Endothelial cell (in vitro differentiated cells): ENCODE measurements at places on chromosomes 2 and 18. TPM values are rescaled to one million over a fixed set of nuclear protein-coding genes. Genes with fewer than 3 reads are reported as not detected.

GRCh38 chr18:23126376-23127056, 8.8 kb upstream of the CABLES1 start:
- H3K36me3 ChIP-seq = no peaks in the 10 kb centered on the region
- H3K27me3 ChIP-seq = no peaks in the 10 kb centered on the region
- peaks cover 9% of the 10 kb centered on the region for H3K4me1 ChIP-seq
- no peak for DNase-seq

DNA sequence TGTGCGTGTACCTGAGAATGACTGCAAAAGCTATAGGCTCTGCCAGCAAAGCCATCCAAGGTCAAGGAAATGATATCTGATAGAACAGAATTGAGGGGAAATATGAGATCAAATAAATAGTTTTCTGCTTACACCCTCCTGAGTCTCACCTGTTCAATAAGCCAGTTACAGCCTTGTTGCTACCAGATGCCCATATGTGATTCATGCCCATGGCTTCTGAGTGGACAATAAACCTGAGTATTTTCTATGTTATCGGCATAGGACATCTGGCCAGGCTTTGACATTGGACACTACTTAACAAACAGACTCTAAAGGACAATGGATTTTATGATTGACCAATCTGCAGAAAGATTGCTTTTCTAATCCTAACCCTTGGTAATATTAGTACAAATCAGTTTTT, 297.9 kb downstream of the LRATD1 start:
- no peak overlapping the region for H3K4me3 ChIP-seq
- no peaks in the 10 kb centered on the region for H3K27me3 ChIP-seq
- H3K4me1 ChIP-seq = peaks cover 7% of the 10 kb centered on the region
- H3K27ac ChIP-seq = no peak overlapping the region
- DNase-seq = no peak

GRCh38 chr2:20515290-20516220, 68.7 kb downstream of the RHOB start:
- peaks cover 13% of the 10 kb centered on the region for H3K4me1 ChIP-seq
- peaks cover 3% of the 10 kb centered on the region for H3K36me3 ChIP-seq
- H3K4me3 ChIP-seq = no peak overlapping the region

DNA sequence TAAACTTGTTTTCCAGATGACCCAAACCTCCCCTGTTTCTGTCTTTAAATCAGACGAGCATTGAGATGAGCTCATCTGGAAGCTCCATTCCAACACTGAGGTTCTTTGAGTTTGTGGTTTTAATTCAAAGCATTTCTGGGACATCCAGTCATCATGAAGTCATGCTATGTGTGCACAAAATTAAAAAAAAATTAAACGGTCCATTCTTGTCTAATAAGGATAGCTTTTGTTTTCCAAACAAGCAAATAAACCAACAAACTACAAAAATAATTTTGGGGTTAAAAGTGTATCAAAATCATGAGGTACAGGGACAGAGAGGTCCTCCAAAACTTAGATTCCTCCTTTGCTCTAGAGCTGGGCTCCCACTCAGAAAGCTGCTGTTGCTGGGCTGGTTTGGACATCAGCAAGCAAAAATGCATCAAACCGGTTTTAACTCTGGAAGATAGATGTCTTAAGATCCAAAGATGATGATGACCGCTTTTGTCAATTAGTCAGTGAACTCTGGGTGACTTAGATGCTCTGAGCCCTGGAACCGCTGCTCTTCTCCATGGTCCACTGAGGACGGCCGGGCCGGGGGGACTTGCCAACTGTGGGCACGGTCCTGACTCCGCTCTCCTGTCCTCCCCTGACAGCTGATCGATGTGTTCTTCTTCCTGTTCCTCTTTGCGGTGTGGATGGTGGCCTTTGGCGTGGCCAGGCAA, 65.4 kb downstream of the TRPM8 start:
- peaks cover 3% of the 10 kb centered on the region for H3K27me3 ChIP-seq
- no peaks in the 10 kb centered on the region for H3K36me3 ChIP-seq
- no peak for DNase-seq
- H3K27ac ChIP-seq = no peak overlapping the region
- no peaks in the 10 kb centered on the region for H3K4me1 ChIP-seq

- no peaks in the 10 kb centered on the region for H3K4me1 ChIP-seq
- H3K27me3 ChIP-seq = no peaks in the 10 kb centered on the region
- no peak for DNase-seq
- no peaks in the 10 kb centered on the region for H3K36me3 ChIP-seq
These were observed 119.3 kb upstream of the RBBP8 start for GRCh38 chr18:22813648-22814328.

GRCh38 chr2:12702168-12703121, 14.3 kb upstream of the TRIB2 start:
- DNase-seq = no peak
- H3K4me1 ChIP-seq = peaks cover 7% of the 10 kb centered on the region
- H3K4me3 ChIP-seq = no peak overlapping the region
- no peaks in the 10 kb centered on the region for H3K36me3 ChIP-seq

GRCh38 chr2:218975060-218975777, 9.8 kb downstream of the FEV start:
- H3K36me3 ChIP-seq = no peaks in the 10 kb centered on the region
- no peak overlapping the region for H3K4me3 ChIP-seq
- H3K27ac ChIP-seq = no peak overlapping the region
- no peaks in the 10 kb centered on the region for H3K4me1 ChIP-seq
- H3K27me3 ChIP-seq = peaks cover 33% of the 10 kb centered on the region
- no peak for DNase-seq

- peaks cover 7% of the 10 kb centered on the region for H3K4me1 ChIP-seq
- H3K27ac ChIP-seq = no peak overlapping the region
- peaks cover 10% of the 10 kb centered on the region for H3K36me3 ChIP-seq
- H3K4me3 ChIP-seq = no peak overlapping the region
- no peaks in the 10 kb centered on the region for H3K27me3 ChIP-seq
These were observed 147.7 kb downstream of the AGPS start for GRCh38 chr2:177540283-177540682.

GRCh38 chr2:233075141-233075965, 15.2 kb downstream of the INPP5D start:
- H3K27ac ChIP-seq = no peak overlapping the region
- peaks cover 7% of the 10 kb centered on the region for H3K27me3 ChIP-seq
- peaks cover 24% of the 10 kb centered on the region for H3K4me1 ChIP-seq

GRCh38 chr2:169036736-169037440, 5.8 kb upstream of the ABCB11 start:
- H3K4me1 ChIP-seq = peaks cover 6% of the 10 kb centered on the region
- peaks cover 1% of the 10 kb centered on the region for H3K36me3 ChIP-seq
- no peaks in the 10 kb centered on the region for H3K27me3 ChIP-seq
- H3K4me3 ChIP-seq = no peak overlapping the region
- DNase-seq = no peak
- no peak overlapping the region for H3K27ac ChIP-seq

DNA sequence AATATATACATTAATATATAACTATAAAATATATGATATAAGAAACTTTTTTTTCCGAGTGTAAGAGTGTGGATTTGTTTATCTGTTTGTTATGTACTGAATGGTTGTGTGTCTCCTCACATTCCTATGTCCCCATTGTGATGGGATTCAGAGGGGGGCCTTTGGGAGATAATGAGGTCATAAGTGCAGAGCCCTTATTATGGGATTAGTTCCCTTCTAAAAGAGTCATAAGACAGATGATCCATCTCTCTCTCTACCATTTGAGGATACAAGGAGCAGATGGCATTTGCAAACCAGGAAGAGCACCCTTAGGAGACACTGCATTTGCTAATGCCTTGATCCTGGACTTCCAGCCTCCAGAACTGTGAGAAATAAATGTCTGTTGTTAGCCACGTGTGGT, 30.3 kb upstream of the SAP130 start:
- H3K4me1 ChIP-seq = no peaks in the 10 kb centered on the region
- no peak overlapping the region for H3K4me3 ChIP-seq
- no peaks in the 10 kb centered on the region for H3K36me3 ChIP-seq
- no peak for DNase-seq

- peak overlapping the region; percentile 67 for H3K4me3 ChIP-seq
- peaks cover 7% of the 10 kb centered on the region for H3K36me3 ChIP-seq
- no peak overlapping the region for H3K27ac ChIP-seq
- H3K4me1 ChIP-seq = peaks cover 19% of the 10 kb centered on the region
- DNase-seq = no peak
These were observed 5.9 kb downstream of the GBX2 start for GRCh38 chr2:236162031-236162845.

The HNRNPLL gene
- total RNA-seq = 57.1 TPM

The SRD5A2 gene
- 0.64 TPM for total RNA-seq

The NT5DC4 gene
- not detected for total RNA-seq

The CHRNA1 gene
- total RNA-seq = 0.41 TPM

The TMEM37 gene
- total RNA-seq = 11.4 TPM

The STAT4 gene
- 1.1 TPM for total RNA-seq

The CDH19 gene
- total RNA-seq = not detected

The TUBA3E gene
- total RNA-seq = not detected
